ENCODE measurements at places on chromosomes 13 and 19.
A peak's percentile ranks its signal among the peaks of the same experiment; 100 is the strongest.

DNA sequence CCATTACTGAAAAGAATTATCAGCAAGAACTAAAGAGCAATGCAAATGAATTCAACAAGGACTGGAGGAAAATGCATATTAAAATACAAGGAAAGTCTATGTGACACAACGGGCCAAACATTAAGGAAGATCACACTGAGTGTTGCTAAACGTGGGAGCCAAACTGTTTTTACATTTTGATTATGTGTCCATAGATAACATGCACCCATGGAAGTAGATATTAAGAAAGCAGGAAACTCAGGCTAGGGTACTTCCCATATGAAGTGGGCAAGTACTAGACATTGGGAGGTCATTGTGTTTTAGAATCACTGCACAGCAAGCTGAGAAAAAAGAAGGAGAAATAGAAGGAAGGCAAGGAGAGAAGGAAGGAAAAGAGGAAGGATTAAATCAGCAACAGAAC is 161.8 kb downstream of the KCTD12 start:
- DNase-seq: no peak

DNA sequence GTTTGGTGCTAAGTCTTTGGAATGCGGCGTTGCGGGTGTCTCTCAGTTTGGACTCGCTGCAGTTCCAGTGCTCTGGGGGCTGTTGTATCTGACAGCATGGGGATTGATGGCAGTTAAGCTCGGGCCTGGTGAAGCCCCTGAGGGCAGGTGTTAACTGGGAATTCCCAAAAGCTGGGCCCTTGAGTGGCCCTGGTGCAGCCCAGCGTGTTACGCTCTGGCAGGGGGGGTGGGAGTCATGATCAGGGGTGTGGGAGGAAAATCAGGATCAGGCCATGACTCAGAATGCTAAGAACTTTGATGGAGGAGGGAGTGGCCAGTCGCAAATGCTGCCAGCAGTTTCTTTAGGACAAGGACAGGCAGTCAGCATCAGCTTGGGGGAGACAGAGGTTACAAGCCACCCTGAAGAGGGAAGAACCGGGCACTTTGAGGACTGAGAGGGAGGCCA is 19.6 kb downstream of the AP2A1 start:
- peak; percentile 73 for DNase-seq

DNA sequence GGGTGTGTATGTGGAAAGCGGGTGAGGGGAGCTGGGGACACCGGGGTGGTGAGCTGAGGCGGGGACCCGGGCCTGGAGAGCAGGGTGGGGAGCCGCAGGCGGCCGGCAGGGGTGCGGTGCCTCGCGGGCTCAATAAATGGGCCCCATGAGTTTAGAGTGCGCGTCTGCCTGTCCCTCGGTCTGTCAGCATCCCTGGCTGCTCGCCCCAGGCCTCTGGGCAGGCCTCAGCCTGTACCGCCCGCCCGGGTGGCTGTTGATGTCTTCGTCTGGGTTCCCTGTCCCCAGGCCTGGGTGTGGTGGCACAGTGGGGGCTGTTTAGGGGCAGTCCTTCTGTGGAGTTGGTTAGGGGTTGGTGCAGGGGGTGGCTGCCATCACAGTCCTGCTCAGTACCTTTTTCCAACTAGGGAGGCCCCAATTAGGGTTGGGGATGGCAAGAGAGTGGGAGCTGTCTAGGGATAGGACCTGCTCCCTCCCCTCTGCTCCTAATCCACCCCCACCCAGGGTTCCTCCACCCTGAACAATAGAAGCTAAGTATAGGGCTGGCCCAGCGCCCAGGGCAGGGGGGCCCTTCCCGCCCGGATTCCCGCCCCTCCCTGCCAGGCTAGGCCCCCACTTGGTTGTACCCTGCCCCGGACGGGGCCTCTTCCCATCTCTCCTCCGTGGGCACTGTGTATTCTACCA is 12.2 kb downstream of the CIC start:
- DNase-seq: peak; percentile 47

- DNase-seq: no peak
These were observed 35.5 kb upstream of the KLF12 start for GRCh38 chr13:74169676-74170075.

DNA sequence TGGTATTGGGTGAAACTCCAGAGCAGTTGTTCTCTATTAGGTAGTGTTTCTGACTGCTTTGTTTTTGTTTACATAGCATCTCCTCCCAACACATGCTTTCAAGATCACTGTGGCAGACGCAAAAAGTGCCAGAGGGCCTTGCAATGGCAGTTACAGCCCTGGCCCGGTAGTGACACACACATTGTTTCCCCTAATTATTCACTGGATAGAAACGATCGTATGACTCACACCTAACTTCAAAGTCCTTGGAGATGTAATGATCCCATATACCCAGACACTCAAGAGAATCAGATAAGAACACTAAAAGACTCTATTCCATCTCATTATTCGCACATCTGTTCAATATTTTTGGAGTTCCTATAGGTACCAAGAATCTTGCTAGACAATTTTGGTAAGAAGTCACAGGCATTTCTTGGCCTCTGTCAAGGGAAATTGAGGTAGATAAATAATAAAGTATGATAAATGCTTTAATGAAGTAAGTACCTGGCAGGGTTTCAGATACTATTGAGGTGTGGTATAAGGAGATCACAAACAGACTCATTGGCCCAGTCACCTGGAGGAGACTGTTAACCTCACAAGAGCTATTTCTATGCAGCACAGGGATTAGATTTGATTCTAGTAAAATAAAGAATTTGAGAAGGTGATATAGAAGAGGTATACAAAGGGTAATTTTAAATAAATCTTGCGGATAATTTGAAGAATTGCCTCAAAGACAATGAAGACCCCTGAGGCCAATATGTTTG is 485.3 kb downstream of the SLITRK6 start:
- DNase-seq: peak; percentile 87

DNA sequence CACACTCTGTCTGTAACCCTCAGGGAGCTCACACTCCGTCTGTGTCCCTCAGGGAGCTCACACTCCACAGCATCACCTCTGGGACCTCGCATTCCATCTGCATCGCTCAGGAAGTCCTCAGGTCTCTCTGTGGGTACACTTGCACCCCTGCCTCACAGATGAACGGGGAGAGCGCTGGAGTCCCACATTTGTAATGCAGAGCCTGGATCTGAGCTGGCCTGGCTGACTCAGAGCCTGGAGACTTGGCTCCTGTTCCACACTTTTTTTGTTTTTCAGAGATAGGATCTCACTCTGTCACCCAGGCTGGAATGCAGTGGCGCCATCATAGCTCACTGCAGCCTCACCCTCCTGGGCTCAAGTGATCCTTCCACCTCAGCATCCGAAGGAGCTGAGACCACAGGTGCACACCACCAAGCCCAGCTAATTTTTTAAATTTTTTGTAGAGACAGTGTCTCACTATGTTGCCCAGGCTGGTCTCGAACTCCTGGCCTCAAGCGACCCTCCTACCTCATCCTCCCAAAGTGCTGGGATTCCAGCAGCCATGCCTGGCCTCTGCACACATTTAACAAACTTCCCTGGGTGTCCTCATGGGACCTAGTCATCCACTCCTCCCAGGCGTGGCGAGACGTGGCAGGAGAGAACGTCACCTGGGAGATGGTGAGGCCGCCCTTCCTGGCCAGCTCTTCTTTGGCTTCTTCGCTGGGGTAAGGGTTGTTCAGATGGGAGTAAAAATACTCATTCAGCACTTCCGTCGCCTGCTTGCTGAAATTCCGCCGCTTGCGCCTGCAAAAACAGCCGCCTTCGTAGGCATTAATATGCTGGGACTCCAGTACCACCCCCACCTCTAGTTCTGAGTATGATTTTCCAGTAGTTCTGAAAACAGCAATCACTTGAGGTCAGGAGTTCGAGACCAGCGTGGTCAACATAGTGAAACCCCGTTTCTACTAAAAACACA is 31.0 kb downstream of the CILP2 start:
- peak; percentile 79 for DNase-seq

- DNase-seq: no peak
These were observed 33.1 kb downstream of the DHRS12 start for GRCh38 chr13:51770681-51771417.

Measured in EL (cell line).